Brain microvascular endothelial cell (primary cell): ENCODE measurements at places on chromosomes 6 and 20.
A peak's percentile ranks its signal among the peaks of the same experiment; 100 is the strongest.

GRCh38 chr6:35214869-35215664 lies 1.3 kb downstream of the SCUBE3 start:
- DNase-seq: peak; percentile 18

- DNase-seq: no peak
These were observed 8.7 kb upstream of the RWDD1 start for GRCh38 chr6:116562614-116563013.

DNA sequence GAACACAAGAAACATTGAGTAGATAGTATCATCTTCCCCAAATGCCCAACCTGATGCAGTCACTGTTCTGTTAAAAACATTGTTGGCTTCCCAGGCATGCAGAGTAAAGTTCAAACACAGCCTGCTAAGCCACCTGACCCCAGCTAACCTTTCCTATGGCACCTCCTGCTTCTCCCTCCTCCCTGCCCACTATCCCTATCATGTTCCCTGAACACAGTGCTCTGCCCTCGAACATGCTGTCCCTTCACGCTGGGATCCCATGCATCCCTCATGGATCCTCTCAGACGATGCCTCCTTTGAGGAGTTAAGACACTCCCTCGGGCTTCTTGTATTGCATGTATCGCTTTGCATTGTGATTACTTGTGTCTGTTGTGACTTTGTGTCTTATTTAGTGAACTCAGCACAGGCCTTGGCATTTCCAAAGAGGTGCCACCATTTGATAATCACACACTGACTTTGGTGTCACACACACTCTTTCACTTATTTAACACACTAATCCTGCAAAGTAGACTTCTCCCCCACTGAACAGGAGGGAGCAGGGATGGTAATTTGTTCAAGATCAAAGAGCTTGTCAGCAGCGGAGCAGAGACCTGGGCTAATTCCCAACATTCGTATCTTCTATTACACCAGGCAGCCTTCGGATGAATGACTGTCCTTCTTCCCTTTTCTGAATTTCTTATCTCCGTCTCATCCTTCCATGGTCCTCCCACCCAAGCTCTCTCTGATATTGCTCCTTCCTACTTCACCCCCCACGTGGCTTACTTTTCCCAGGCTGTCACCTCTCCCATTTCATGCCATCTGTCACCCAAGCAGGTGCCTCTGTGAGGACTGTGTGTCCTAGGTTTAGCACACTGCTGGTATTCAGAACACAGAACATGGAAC lies 28.3 kb upstream of the SMIM29 start:
- no peak for DNase-seq

DNA sequence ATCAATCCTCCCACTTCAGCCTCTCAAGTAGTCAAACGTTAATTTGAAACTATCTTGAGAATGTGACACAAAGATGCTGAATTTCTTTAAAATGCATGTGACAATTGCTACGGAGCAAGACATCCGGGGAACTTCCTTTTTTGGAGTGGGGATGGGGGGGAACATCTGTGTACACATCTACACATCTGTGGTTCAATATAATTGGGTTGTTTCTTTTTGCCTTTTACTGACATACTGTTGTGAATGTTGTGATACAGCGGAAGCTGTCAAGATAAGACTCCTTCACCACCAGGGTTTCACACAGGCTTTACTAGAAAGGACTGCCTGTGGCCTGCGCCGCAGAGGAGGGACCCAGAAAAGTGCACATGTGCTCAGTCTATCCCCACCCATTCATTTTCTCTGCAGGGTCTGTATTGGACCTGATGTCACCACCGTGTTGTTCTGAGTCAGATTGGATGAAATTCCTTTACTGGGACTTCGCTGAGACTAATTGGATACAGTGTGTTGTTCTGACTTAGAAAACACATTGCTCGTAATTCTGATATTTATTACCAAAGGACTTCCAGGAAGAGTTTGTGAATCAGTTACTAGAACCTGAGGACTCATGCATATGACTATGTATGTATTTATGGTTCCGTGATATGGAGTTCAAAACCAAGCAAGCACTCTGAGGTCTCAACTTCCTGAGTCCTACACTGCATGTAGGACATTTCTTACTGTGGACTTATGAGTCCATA lies 98.7 kb upstream of the SGK1 start:
- DNase-seq: peak; percentile 69

GRCh38 chr6:17297271-17298080 lies 16.3 kb downstream of the RBM24 start:
- no peak for DNase-seq

DNA sequence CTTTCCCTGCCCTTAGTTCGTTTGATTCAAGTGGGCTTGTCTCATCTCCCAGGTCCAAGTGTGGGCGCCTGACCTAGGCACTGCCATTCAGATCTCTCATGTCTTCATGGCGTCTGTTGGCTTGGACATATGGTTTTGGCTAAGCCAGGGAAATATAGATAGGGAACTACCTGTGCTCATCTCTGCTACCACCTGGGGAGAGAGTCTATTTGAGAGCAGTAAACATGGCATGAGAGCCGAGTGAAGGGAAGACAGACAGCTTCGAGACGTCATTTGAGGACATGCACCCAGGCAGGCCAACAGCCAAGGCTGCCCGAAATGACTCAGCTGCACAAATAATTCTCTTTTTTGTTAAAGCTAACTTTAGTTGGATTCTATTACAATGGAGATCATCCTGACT lies 370.7 kb upstream of the AGPAT4 start:
- no peak for DNase-seq
